CD4-positive, alpha-beta T cell (primary cell): ENCODE measurements at places on chromosomes 1 and 21.

- DNase-seq, result peak; percentile 56
Measured at GRCh38 chr1:151047591-151047924, at the start of gene C1orf56. Gene C1orf56 (plus strand): TSS chr1:151047751. CDS start chr1:151047848, 97 bp downstream.

DNA sequence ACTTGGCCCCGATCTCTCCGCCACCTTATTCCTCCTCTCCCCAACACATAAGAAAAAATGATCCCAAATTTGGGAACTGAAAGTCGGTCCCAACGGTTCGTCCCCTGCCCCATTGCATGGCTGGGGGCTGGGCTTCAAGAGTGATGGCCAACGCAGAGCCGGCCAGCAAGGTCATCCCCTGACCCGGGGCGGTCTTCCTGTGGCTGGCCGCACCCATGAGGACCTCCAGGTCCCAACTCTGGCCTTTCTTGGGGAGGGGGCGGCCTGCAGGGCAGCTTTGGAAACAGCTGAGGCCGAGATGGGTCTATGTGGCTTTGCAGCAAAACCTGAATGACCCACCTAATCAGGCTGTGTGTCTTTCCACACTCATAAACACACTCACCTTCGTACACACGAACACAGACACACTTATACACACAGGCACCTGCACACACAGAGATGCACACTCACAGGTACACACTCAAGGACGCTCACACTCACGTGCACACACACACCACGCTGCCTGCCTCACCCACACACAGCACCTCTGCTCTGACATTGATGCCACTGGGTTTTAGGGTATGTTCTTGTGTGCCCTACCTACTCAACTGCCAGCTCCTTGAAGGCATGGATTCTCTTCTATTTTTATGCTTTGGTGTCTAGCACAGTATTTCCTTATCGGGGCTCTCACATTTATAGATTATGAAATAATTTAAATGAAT lies 562 bp downstream of the DYNLT5 start:
- no peak for DNase-seq

DNA sequence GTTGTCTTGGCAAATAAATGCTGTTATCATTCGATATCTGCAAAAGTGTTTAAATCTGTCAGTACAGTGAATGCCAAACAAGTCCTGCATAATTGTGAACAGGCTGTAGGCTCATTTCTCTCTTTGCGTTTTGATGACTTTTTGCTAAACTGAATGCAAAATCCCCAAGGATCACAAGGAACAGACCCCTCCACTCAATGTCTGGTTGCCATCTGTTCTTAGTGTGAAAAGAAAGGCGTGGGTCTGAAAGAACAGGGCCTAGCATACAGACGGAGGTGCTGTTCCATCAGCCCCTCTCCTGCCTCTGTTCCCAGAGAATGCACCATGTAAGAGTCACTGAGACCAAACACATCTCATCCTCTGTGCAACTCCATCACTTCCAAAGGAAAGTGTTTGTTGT lies 40.4 kb downstream of the EIF2B3 start:
- no peak for DNase-seq

DNA sequence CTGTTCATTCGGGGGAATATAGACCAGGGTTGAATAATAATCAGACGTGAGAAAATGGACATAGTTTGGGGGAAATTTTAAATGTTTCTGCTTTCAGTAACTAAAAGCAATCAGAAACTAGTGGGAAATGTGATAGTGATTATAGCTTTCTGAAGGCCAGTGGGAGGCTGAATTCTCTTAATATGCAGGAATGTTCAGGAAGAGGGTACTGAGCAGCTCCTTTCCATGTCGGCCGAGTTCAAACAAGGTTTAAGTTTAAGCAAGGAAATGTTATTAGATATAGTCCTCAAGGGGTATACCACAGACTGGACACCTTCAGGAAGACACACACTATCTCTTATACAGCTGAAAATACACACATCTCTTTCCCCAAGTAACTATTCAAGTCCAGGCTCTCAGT lies 105.5 kb downstream of the HHAT start:
- no peak for DNase-seq

- peak; percentile 89 for DNase-seq
Measured at GRCh38 chr1:247407180-247407616, 8.8 kb upstream of the NLRP3 start.

GRCh38 chr1:232011961-232012360 lies 385.4 kb downstream of the DISC1 start:
- no peak for DNase-seq

DNA sequence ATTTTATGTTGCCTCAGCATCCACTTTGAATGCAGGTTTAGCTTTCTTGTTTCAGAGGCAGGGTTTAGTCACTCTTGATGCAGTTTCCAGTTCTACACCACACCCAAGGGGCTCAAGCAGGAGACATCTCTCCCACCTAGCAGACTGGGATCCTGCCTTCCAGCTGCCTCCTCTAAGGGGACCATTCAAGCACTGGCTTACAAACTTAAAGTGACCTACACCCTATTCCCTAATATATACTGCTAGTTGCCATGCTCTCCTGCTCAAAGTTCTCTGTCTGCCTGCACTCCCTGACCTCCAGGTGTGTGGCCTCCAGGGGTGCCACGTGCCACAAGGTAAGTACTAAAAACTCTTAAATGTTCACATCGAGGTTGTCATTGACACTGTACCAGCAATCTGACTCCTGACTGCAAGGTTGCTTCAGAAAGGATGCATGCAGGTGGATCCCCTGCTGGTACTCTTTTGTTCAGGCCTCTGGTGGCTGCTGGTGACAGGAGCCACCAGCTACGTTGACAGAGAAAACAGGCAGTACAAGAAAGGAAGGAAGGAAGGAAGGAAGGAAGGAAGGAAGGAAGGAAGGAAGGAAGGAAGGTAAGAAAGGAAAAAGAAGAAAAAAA lies 185.9 kb downstream of the COQ8A start:
- DNase-seq, result no peak

- DNase-seq, result no peak
Measured at GRCh38 chr1:53110370-53111072, 31.9 kb downstream of the SLC1A7 start.

- DNase-seq, result no peak
Measured at GRCh38 chr1:198232940-198233675, 76.3 kb downstream of the NEK7 start.
